Activated CD8-positive, alpha-beta memory T cell treated with anti-CD3 and anti-CD28 coated beads for 4 hours (primary cell): ENCODE measurements at places on chromosomes 2 and 18.

DNA sequence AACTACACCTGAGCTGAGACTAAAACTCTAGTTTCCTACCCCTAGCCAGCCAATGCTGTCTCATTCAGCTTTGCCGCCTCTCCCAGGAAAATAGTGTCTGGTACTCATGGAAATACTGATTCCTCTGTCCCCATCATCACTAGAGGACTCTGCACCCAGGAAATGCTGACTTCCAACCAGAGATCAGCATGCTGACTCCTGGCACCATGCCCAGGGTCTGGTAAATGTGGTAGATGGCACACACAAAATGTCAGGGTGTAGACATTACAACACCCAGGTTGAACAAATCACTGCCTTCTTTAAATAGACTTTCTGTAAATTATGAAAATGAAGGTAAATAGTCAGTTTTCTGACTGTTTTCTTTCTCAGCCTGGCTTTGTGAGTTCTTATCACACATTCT is 307.3 kb upstream of the CHAC2 start:
- DNase-seq, result no peak

- no peak for DNase-seq
These were observed 12.3 kb downstream of the ARL6IP6 start for GRCh38 chr2:152730591-152731333.

- DNase-seq, result no peak
These were observed 131.7 kb upstream of the PDE1A start for GRCh38 chr2:182558564-182558963.

DNA sequence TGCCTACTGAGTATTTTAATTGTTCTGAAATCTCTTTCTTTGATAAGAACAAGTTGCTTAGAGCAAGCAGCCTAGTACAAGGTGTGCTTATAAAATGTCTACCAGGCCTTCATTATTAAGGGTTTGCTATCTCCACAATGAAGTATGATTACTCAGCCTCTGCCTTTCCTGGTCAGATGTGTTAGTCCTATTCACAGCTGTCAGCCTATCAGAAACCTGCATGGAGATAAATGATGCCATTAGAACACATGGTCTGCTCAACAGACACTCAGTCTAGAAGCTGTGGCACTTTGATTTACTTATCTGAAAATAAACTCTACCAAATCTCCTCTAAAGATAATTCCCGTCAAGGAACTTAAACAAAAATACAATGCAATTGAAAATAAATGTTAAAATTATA is 448.7 kb downstream of the ERBB4 start:
- DNase-seq, result no peak

- DNase-seq, result no peak
These were observed 107.5 kb downstream of the MSTN start for GRCh38 chr2:189954989-189955388.

- no peak for DNase-seq
These were observed 1579.2 kb upstream of the ACVR2A start for GRCh38 chr2:146265656-146266055.

- no peak for DNase-seq
These were observed 158.6 kb upstream of the THUMPD2 start for GRCh38 chr2:39937621-39938020.

GRCh38 chr2:120747706-120748105 is 12.0 kb downstream of the GLI2 start:
- DNase-seq, result no peak

- no peak for DNase-seq
These were observed 454.7 kb upstream of the CWC22 start for GRCh38 chr2:180461761-180462160.

DNA sequence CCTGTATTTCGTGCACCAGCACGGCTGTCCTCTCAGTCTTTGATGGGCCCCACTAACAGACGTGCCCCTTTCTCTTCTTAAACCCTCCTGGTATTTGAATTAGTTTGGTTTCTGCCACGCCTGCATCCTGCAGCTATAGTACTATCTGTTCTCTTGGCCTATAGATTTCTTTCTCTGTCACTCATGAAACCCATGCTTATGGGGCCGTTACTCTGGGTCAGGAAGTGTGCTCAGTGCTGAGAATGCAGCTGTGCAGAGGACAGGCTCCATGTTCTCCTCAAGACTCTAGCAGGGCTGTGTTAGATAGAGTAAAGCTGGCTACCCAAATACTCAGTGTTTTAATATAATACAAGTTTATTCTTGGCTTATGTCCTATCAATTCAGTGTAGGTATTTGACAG is 180.0 kb downstream of the INSIG2 start:
- no peak for DNase-seq

- no peak for DNase-seq
These were observed 12.5 kb downstream of the GRP start for GRCh38 chr18:59232309-59233016.

DNA sequence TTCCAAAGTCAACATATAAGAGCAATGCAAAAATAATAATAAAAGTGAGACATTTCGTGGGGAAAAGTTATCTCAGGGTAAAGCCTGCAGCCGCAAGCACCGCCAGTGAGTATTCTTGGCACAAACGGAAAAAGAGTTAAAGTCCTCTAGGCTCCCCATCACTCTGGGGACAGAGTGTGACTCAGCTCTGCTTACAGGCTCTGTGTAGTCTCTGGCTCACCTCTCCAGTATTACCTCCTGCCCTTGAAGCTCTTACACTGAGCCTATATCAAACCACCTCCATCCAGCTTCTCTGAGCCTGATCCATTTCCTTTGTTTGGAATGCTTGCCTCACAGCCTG is 55.5 kb downstream of the MTHFD2 start:
- no peak for DNase-seq

DNA sequence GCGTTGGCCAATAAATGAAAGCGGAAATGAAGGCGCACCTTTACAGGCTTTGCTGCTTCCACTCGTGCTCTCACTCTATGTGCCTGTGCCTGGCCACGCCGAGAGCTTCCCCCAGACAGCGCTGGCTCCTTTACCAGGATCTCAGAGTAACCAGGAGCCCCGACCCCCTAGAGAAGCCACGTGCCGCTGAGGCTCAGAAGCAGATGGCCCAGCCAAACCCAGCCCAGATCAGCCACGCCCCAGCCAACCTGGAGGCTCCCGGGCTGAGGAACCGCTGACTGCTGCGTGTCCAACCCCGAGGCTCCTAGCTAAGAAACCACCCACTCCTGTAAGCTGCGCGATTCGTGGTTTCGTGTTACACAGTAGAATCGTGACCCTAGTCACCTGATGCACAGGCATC is 199.3 kb downstream of the NCK2 start:
- no peak for DNase-seq

DNA sequence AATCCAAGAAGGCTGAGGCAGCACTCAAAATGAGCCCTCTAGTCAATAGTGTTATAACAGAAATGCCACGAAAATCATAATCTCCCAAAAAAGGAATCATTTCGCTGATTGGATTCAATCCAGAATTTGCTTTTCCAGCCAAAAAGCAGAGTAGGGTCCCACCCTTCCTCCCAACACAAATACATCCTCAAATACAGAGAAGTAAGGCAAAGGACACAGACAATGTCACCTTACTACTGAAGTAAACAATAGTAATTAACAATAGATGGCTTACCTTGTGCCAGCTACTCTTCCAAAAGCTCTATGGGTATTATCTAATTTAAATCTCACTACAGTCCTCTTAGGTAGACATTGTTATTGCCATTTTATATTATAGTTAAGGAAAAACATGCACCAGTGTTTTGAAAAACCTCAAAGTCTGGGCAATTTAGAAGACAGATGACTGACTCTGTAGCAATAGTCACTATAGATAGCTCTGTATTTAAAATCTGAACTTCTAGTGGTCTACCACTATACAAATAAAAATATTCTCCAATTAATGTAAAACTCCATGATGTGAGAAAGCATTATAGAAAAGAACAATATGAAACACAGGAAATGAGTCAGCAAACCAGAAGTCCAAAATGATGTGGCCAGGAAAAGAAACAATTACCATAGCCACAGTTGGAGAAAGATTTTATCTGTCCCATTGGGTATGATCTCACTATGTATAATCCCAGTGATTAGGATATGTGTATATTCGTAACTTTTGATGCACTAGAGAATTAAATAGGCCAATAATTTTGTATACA is 305.0 kb upstream of the ERBB4 start:
- DNase-seq, result no peak

DNA sequence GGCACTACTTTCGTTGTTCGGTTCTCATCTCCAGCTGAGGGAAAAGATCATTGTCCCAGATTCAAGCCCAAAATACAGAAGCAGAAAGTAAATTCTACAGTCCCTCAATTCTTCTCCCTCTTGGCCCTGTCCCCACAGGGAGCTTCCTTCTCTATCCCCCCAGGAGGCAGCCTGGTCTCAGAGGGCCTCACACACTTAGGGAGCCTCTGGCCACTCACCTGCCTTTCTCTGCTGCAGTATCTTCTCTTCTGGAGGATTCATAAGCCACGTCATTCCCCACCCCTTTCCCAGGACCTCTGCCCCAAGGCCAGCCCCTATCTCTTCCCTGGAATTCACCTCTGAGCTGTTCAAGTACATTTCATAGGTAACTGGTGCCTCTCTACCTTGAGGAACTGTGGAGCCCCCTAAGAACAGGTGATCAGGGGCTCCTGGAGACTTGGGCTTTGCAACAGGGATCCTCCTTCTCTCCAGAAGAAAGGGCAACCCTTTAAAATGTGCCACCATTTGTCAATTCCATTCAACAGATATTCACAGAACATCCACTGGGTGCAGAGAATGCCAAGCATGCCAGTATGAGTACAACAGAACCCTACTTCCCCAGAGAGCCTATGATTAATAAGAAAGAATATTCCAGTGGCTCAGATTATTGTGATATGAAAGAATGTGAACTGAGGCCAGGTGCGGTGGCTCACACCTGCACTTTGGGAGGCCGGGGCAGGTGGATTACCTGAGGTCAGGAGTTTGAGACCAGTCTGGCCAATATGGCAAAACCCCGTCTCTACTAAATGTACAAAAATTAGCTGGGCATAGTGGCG is 72.9 kb downstream of the CIB4 start:
- DNase-seq, result no peak

DNA sequence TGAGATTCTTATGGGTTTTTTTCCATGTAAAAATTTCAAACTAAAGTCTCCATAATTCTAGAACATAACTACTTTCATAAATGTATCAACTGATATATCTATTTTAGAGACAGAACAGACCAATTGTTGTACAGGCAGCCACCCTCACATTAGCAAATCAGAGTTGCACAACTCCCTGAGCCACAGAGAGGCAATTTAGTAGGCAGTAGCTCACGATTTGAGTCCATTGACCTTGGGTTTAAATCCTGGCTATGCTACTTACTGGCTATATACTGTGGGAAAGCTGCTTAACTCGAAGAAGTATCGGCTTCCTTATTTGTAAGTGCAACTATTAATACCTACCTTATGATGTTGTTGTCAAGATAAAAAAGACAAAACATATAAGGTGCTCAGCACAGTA is 16.2 kb downstream of the MTIF2 start:
- DNase-seq, result no peak

- no peak for DNase-seq
These were observed 763.2 kb upstream of the ZEB2 start for GRCh38 chr2:145283131-145283530.

- DNase-seq, result no peak
These were observed 20.5 kb upstream of the LRPPRC start for GRCh38 chr2:44016282-44016681.

DNA sequence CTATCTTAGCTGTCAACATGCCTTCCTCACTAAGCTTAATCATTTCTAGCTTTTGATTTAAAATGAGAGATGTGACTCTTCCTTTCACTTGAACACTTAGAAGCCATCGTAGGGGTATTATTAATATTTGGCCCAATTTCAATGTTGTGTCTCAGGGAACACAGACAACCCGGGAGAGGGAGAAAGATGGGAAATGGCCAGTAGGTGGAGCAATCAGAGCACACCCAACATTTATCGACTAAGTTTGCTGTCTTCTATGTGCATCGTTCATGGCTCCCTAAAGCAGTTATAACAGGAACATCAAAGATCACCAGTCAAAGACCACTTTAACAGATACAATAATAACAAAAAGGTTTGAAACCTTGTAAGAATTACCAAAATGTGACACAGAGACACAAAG is 110.2 kb downstream of the OLA1 start:
- DNase-seq, result no peak

- no peak for DNase-seq
These were observed 199.9 kb downstream of the BCL2 start for GRCh38 chr18:63119647-63120046.

DNA sequence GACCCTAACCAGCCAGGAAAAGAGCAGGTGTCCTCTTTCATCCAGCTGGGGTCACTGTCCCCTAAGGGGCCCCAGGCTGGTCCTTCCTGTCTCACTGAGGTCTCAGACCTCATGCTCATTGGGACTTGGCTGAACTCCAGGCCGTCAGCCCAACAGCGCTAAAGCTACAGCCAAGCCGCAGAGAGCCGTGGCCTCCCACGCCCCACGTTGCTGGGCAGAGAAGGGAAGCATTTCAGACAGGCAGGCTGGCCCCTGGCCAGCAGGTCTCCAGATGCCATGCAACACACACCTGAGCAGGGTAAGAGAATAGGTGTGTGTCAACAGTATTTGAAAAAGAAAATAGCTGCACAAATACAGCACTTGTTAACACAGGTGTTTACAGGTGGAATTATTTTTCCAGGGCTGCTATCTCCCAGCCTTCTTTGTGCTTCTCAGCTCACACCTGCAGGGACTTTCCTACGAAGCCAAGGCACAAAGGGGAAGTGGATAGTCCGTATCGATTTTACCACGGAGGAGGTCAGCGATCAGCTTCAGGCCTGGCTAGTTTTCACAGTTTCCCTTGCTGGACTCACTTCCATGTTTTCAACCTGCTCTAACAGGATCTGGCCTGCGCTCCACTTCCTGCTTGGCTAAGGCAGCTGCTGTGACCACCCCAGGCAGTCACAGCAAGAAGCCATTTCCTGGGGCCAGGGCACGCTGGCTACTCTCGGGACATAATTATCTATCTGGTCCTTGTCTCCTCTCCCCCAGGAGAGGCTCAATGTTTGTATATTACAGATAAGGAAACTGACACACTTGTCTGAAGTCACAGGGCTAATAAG is 156.1 kb upstream of the ID2 start:
- DNase-seq, result no peak

GRCh38 chr2:53053937-53054336 is 713.7 kb upstream of the CHAC2 start:
- DNase-seq, result no peak

DNA sequence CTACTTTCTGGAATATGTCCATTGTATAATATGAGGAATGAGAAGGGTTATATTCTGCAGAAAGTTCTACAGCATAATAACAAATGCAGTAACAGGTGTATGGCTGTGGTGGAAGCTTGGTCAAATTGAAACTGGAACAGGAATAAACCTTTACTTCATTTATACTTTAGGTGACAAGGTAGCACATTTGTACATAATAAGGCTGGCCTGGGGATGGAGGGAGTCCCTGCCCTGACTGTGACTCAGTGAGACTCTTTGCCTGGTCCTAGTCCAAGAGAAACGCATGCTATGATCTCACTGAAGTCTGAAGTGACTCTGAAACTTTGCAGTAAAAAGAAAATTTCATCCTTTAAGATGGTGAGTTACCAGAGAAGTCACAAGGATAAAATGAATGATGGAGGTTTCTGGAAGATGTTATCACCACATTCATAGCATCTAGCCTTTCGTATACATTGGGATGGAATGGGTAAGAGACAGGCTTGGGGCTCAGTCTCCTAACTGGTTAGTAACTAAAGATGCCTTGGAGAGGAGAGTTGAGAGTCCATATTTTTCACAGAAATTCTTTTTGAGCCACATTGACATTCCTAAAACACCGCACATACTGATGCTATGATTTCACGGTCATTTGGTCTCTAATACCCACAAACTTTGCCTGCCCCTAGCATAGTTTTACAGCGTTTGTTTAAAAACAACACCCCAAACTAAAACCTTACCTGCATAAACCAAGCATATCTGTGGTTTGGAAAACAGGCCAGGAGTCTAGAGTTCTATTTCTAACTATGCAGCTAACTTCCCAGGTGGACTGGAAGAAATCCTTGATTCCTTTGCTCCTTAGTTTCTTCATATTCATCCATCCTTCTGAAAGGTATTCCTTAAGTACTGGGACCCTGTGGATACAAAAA is 42.4 kb upstream of the NABP1 start:
- DNase-seq, result no peak
